Mesothelial cell of epicardium (in vitro differentiated cells): ENCODE measurements at places on chromosomes 6 and 20.
A peak's percentile ranks its signal among the peaks of the same experiment; 100 is the strongest.

DNA sequence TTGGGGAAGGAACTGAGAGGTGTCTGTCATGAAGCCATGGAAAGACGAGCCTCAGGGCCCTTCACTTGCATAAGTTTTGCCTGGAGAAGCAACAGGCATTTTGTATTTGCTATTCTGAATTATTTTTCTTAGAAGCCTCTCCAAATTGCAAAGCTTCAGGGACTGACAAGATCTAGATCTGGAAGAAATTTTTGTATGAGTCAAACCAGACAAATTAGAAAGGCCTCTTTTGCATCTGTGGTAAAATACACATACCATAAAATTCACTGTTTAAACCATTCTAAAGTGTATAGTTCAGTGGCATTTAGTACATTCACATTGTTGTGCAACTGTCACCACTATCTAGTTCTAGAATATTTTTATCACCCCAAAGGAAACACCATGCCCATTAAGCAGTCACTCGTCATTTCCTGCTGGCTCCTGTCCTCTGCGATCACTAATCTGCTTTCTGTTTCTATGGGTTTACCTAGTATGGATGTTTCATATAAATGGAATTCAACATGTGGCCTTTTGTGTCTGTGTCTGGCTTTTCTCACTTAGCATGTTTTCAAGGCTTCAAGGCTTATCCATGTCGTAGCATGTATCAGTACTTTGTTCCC is 269.1 kb downstream of the PHF3 start:
- no peak for DNase-seq

GRCh38 chr20:4663553-4663952 is 58.2 kb upstream of the PRND start:
- no peak for DNase-seq

GRCh38 chr6:1789092-1789491 is 179.4 kb downstream of the FOXC1 start:
- no peak for DNase-seq

DNA sequence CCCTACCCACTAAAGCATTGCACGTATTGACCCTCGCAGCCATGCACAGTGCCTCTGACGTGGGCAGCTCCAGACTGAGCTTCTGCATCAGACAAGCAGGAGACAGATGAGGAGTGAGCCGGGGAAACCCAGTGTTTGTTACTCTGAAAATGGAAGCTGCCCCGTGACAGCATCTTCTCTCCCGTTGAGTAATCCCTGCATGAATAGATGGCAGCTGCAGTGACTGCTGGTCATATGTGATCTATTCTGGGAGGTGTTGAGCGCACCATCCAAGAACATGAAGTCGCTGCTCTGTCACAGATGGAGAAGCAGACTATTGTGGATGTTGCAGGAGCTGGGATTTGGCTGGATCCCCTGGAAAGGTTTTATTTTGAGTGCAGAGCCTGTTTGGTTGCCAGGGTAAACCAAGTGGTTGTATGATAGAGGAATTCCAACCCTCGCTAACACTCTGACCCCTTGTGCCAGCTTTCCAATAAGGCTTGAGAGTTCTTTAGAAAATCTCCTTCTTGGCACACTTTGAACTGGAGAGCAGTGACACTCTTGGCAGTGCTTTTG is 242.2 kb downstream of the NRN1 start:
- no peak for DNase-seq

- no peak for DNase-seq
Measured at GRCh38 chr20:22615425-22615824, 31.1 kb upstream of the FOXA2 start.

DNA sequence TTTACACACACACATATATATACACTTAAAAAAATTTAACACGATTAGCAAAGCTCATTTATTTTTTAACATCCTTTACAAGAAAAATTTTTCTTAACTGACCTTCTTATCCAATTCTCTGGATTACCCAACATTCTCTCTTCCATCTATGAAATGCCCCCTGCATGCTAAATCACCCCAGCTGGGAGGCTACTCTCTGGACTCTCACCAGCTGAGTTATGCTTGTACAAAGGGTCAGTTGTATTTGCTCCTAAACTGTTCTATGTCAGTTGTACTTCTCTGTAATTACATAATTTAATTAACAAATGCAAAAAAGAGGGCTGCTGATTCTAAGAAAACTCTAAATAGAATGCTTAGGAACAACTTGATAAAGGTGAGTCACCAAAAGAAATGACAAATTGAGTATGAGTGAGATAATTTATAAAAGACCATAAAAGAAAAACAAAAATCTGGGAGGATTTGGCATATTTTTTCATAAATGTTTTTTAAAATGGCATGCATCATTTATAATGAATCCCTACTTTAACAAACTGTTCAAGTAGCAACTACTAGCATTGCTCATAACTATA is 120.5 kb downstream of the KIF13A start:
- DNase-seq: no peak

- no peak for DNase-seq
Measured at GRCh38 chr6:167652042-167652700, 174.5 kb upstream of the AFDN start.

- DNase-seq: no peak
Measured at GRCh38 chr6:80449726-80450125, 343.3 kb downstream of the BCKDHB start.

DNA sequence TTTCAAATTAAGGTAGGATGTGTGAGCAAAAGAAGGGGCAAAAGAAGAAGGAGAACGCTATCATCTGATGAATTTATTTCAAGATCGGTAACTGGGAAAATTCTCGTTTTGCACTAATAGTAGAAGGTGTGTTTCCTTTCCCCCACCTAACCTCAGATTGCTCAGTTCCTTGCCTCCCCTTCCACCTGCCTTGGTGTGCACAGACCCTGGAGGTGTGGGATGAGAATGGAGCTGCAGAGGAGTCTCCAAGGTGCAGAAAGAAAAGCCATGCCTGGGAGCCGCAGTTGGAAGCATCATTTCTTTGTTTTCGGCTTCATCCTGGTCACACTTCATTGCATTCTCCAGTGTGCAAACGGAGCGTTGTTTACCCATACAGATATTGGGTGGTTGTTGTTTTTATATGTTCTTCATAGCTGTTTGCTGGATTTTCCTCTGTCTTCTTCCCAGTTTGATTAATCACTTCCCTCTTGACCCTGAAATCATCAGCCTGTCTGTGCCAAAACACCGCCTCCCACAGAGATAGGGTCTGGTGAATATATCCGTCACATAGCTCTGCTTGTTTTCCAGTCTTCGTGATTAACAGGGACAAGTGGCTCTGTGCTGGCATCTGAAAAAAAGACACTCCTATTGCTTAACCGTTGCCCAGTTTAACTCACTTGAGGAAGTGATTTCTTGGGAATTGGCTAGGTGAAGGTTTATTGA is 40.2 kb upstream of the NEDD9 start:
- DNase-seq: no peak

DNA sequence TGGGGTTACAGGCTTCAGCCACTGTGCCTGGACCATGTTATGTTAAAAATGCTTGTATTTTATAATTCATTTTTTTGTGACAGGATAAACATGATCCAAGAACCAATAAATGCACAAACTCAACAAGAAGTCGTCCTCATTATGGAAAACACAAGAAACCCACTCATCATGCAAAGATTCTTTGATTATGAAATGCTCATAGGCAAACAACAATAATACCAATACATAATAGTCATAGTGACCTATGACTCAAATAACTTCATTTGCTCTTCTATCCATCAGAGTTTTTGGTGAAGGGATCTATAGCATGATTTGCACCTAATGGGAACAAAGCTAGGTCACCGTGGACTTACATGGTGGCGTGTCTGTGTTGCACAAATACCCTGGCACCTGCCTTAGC is 217.1 kb upstream of the THEMIS start:
- no peak for DNase-seq

DNA sequence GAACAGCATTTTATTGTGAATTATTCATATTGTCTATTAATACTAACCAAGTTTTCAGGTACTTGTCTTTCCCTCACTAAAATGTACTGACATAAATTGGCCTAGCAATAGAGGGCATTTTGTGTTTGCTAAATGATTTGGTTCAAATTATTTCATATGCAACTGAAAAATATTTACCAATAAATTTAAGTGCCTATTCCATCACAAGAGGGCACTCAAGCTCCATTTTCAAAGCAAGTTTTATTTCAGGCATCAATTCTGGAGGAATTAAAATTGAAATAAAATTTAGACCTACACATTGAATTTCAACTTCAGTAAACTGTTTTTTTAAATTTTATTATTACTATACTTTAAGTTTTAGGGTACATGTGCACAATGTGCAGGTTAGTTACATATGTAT is 114.3 kb upstream of the SYNCRIP start:
- DNase-seq: no peak

- no peak for DNase-seq
Measured at GRCh38 chr6:122494665-122495272, 23.2 kb upstream of the SERINC1 start.

DNA sequence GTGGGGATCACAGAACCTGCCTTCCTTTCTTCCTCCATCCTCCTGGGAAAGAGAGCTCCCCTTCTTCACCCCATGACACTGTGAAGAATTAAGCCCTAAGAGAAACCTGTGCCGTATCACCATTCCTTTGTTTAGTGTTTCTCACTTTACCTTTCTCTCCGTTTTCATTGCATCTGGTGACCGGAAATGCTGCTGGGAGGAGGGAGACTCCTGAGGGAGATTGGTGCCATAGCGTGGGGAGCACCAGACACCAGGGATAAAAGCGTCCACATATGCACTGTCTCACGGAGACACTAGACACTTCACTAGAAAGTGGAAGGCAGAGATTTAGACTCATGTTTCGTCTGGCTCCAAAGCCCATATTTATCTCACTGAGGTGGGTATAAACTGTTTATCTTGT is 15.5 kb upstream of the ULBP3 start:
- DNase-seq: no peak

GRCh38 chr6:152636021-152636608 is 1.0 kb downstream of the SYNE1 start:
- DNase-seq: peak; percentile 44
